ENCODE measurements at places on chromosomes 4 and X.

DNA sequence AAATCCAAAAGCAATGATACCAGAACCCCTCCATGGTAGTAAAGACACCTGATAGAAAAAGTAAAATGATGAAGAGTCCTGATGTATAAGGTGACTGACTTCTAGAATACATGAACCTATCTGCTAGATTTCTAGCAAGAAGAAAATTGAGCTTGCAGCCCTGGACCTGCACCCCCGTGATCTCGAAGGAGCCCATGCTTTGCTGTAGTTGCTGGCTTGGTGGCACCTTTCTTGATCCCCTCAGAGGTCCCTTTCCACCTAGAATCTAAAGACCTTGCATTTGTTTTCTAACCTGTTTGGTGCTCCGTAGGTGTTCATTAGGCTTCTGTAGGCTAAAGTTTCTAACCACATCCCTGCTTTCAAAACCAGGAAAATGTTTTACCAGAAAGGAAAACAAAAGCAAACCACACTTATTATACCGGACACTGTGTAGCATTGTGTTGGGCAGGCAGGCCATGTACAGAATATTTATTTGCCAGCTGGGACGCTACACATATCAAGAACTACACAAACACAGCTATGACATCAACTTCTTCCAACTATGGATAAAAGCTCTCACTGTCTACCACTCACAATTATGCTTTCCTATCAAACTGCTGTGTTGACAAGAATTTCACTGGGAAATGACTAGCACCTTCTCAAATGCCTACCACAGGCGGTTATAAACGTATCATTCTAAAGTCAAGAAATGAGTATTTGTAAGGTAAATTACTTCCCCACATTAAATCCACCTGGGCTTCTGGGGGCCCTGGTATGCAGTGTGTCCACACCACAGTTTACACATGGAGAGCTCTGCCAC lies 316.2 kb downstream of the UNC5C start:
- H3K36me3 ChIP-seq = no peaks in the 10 kb centered on the region
- no peak overlapping the region for H3K27ac ChIP-seq
- H3K4me1 ChIP-seq = no peaks in the 10 kb centered on the region
- no peak for DNase-seq
- no peaks in the 10 kb centered on the region for H3K27me3 ChIP-seq

DNA sequence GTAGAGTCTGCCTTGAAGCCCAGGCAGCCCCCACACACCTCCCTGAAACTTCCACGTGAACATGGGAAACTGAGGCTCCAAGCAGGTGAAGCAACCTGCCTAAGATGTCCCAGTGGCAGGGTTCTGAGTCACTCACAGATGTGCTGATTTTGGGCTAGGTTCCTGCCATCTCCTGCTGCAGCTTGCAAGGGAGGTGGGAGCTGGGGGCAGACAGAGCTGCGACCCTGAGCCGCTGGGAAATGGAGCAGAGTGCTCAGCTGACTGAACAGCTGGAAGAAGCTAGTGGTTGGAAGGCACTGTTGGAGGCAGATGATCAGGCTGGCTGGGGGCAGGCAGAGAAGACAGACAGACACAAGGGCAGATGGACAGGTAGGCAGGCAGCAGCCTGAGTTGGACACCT lies 3.6 kb upstream of the FATE1 start:
- no peak for DNase-seq
- H3K4me3 ChIP-seq = no peak overlapping the region
- H3K27me3 ChIP-seq = no peaks in the 10 kb centered on the region
- no peaks in the 10 kb centered on the region for H3K36me3 ChIP-seq
- H3K27ac ChIP-seq = no peak overlapping the region
- no peaks in the 10 kb centered on the region for H3K4me1 ChIP-seq

GRCh38 chr4:64174247-64174882 lies 234.9 kb downstream of the TECRL start:
- no peak for DNase-seq
- H3K36me3 ChIP-seq = no peaks in the 10 kb centered on the region
- H3K27me3 ChIP-seq = no peaks in the 10 kb centered on the region
- no peak overlapping the region for H3K27ac ChIP-seq

DNA sequence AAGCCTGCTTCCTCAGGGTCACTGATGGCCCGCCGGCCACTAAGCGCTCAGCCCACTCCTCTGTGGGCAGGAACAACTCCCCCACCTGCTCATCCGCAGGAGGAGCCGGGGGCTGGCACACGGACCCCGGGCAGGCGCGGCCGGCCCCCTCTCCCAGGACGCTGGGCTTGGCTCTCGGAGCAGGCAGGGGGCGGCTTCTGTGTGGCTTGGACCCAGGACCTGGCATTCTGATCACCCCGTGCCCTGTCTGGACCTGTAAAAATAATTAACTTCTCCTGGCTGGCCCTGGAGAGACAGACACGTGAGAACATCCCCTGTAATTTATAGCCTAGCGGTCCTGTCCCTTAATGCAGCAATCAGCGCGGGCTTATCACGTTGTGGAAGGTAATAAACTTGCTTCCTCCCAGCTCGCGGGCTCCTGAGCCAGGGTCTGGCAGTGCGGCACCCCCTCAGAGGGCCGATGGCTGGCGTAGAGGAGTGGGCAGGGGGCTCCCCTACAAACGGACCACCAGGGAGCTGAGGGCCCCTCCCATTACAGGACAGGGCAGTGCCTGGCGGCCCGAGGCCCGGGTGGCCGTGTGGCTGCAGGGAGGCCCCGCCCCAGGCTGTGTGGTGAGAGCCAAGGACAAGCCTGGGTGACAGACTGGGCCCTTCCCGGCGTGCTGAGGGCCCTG lies 84.5 kb upstream of the NKX1-1 start:
- H3K27me3 ChIP-seq = peaks cover 8% of the 10 kb centered on the region
- H3K27ac ChIP-seq = no peak overlapping the region
- no peaks in the 10 kb centered on the region for H3K36me3 ChIP-seq
- no peak overlapping the region for H3K4me3 ChIP-seq

DNA sequence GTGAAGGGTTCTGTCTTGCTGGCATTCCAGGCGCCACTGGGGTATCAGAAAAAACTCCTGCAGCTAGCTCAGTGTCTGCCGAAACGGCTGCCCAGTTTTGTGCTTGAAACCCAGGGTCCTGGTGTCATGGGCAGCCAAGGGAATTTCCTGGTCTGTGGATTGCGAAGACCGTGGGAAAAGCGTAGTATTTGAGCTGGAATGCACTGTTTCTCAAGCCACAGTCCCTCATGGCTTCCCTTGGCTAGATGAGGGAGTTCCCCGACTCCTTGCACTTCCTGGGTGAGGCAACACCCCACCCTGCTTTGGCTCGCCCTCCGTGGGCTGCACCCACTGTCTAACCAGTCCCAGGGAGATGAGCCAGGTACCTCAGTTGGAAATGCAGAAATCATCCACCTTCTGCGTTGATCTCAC lies 40.1 kb downstream of the NOP14 start:
- peaks cover 37% of the 10 kb centered on the region for H3K36me3 ChIP-seq
- no peaks in the 10 kb centered on the region for H3K27me3 ChIP-seq
- H3K4me3 ChIP-seq = no peak overlapping the region
- no peaks in the 10 kb centered on the region for H3K4me1 ChIP-seq
- DNase-seq = no peak
- H3K27ac ChIP-seq = no peak overlapping the region

GRCh38 chr4:38062776-38063097 lies 102.5 kb downstream of the PTTG2 start:
- H3K36me3 ChIP-seq = peaks cover 16% of the 10 kb centered on the region
- peak overlapping the region; percentile 25 for H3K4me3 ChIP-seq
- no peak for DNase-seq
- peaks cover 50% of the 10 kb centered on the region for H3K4me1 ChIP-seq

GRCh38 chr4:8168232-8168631 lies 9.6 kb upstream of the ABLIM2 start:
- H3K36me3 ChIP-seq = no peaks in the 10 kb centered on the region
- H3K27ac ChIP-seq = no peak overlapping the region
- H3K4me1 ChIP-seq = no peaks in the 10 kb centered on the region
- no peaks in the 10 kb centered on the region for H3K27me3 ChIP-seq
- DNase-seq = no peak
- H3K4me3 ChIP-seq = no peak overlapping the region

DNA sequence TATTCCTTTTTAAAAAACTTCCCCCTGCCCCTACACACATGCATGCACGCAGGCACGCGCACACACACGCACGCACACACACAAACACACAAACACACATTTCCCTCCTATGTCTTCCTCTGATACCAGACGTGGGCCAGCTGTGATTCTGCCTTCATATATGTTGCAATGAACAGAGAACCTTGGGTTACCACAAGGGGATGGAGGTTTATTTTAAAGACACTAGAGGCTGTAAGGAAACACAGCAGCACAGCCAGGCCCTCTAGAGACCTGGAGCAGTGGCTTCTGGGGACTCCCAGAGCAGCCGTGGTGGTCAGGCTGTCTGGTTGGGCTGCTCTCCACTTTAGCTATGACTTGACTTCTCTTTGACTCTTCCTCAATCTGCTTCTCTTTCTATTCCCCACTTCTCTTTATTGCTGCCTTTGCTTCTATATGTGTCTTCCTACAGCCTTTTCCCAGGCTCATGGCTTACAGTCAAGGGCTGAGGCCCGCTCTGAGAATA lies 3.2 kb upstream of the TLR10 start:
- no peak overlapping the region for H3K4me3 ChIP-seq
- no peak for DNase-seq
- H3K4me1 ChIP-seq = no peaks in the 10 kb centered on the region
- H3K36me3 ChIP-seq = no peaks in the 10 kb centered on the region
- no peak overlapping the region for H3K27ac ChIP-seq

DNA sequence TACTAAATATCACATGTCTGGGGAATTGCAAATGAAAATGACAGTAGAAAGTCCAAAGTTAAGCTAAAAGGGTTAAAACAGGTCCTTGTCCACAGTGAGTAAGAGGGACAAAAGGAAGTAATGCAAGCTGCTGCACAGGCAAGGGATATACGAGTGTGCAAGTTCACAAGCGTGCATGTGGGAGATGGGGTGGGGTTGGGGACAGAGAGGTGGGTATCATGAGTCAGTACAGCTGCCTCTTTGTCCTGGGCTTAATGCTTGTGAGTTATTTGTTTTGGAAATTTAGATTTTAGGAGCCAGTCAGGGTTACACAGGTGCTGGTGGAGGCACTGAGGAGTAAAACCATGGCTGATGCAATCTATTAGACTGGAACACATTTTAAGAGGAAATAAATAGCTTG lies 3.3 kb upstream of the GPRASP2 start:
- DNase-seq = no peak
- no peaks in the 10 kb centered on the region for H3K36me3 ChIP-seq
- H3K4me3 ChIP-seq = no peak overlapping the region
- H3K27me3 ChIP-seq = no peaks in the 10 kb centered on the region
- H3K4me1 ChIP-seq = no peaks in the 10 kb centered on the region

DNA sequence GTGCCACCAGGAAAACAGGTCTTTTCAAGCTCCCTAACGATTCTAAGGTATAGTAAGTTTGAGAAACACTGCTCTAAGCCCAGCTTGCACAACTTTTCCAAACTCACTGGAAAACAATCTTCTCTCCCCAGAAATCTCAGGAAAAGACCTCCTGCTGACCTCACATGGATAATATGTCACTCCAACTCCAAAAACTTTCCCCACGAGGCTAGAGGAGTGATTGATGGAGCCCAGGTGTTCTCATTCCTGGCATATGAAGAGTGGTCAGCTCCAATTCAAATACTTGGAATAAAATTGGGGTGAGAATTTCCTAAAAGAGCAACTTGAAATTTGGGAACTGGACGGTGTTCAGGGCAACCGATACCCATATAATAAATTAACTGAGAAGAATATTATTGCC lies 299.9 kb downstream of the PPP4R3C start:
- H3K27ac ChIP-seq = no peak overlapping the region
- no peak for DNase-seq
- H3K27me3 ChIP-seq = no peaks in the 10 kb centered on the region
- H3K4me3 ChIP-seq = no peak overlapping the region

- no peaks in the 10 kb centered on the region for H3K4me1 ChIP-seq
- H3K27me3 ChIP-seq = no peaks in the 10 kb centered on the region
- DNase-seq = no peak
- H3K27ac ChIP-seq = no peak overlapping the region
Observed at GRCh38 chrX:104435249-104435648, 130.8 kb upstream of the IL1RAPL2 start.

DNA sequence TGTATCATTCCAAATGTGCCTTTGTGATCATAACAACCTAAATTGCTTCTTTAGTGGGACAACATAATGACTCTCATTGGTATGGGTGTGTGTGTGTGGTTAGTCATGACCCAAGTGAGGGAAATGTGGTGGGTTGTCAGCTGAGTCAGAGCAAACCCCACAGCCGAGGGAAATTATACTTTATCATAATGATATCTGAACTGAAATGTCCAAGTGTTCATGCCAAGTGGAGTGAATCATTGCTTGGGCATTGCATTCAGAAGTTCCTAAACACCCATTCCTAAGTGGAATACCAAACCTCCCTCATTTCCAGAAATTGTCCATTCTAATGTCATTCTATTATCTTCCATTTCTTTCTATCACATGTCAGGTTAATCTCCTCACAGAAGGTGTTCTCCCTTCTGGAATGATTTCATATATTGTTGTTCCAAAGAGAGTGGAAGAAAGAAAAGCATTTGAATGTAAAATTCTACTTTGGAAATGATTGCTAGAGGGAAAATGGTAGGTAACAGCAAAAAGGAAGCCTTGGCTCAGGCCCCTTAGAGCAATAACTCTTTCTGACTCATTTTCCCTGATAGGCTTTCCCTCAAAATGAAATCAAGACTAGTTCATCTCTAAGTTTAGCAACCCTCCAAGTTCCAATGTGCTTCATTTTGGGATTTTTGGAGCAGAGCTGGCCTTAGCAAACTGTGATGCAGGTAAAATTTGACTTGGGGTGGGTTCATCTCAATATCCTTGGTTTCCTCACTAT lies 230.7 kb upstream of the KCNIP4 start:
- no peak for DNase-seq
- no peaks in the 10 kb centered on the region for H3K4me1 ChIP-seq
- H3K4me3 ChIP-seq = no peak overlapping the region
- no peaks in the 10 kb centered on the region for H3K36me3 ChIP-seq
- no peaks in the 10 kb centered on the region for H3K27me3 ChIP-seq

GRCh38 chr4:65521666-65522065 lies 148.6 kb downstream of the EPHA5 start:
- no peaks in the 10 kb centered on the region for H3K4me1 ChIP-seq
- H3K27me3 ChIP-seq = no peaks in the 10 kb centered on the region
- no peak overlapping the region for H3K4me3 ChIP-seq
- no peak for DNase-seq

DNA sequence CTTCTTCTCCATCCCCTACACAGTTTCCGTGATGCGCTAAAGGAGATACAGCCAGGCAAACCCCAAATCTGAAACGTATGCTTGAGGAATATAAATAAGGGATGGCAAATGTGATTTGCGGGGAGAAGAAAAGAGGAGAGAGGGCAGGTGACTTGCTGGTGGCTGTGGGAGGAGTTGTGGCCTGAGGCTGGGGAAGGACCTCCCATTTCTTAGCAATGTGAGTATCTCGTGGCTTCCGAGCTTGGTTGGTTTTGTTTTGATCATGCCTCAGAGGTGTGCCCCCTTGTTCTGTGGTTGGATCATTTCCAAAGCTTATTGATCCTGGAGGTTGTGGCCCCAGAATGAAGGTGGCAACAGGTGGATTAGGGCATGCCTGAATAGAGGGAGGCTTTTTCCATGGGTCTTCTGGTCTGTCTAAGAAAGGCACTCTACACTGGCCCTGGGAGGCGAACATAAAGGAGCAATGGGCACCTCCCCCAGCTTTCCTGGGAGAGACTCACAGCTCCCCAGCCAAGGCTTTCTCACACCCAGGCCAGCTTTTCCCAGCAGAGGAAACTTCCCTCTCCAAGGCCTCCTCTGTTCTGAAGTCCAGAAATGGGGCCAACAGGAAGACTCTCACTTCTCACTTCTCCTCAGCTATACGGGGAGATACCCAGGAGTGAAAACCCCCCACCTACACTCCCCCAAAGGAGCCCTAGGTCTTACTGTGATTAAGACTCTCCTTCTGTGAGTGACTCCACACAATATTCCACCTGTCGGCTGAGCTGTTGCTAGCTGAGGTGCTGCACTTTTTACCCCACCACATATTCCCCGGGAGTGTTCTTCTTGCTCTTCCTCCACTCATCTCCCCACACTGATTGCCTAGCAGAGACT lies 40.0 kb downstream of the C4orf51 start:
- H3K36me3 ChIP-seq = no peaks in the 10 kb centered on the region
- no peaks in the 10 kb centered on the region for H3K4me1 ChIP-seq
- DNase-seq = no peak

All from sigmoid colon (tissue), 7 donors.